Fibroblast of lung (primary cell): ENCODE measurements at places on chromosomes 13 and 19. TPM values are rescaled to one million over a fixed set of nuclear protein-coding genes. Genes with fewer than 3 reads are reported as not detected.

Gene DCT
- total RNA-seq: under 0.01 and 0.17 TPM in 2 replicates

Gene ALOX5AP
- 0.17 TPM in 1 of 2 replicates, not detected in the other for total RNA-seq

Gene CYP2S1
- total RNA-seq: 2.1 and 3.5 TPM in 2 replicates

Gene KLK3
- not detected in 2 replicates for total RNA-seq

Gene DOCK9
- 10.3 and 18.2 TPM in 2 replicates for total RNA-seq

Gene LRRC25
- 1.2 and 4.6 TPM in 2 replicates for total RNA-seq

Gene TEAD2
- 19.2 and 24.1 TPM in 2 replicates for total RNA-seq

Gene KCNJ14
- total RNA-seq: 0.26 and 0.50 TPM in 2 replicates
